Activated T-helper 9 cell treated with anti-CD3 and anti-CD28 coated beads, Interleukin-2, amount 50 U/mL, for 16 hours (primary cell): ENCODE measurements at places on chromosomes 12 and 14.

GRCh38 chr14:68274725-68275124 is 455.1 kb downstream of the RAD51B start:
- no peak for DNase-seq

DNA sequence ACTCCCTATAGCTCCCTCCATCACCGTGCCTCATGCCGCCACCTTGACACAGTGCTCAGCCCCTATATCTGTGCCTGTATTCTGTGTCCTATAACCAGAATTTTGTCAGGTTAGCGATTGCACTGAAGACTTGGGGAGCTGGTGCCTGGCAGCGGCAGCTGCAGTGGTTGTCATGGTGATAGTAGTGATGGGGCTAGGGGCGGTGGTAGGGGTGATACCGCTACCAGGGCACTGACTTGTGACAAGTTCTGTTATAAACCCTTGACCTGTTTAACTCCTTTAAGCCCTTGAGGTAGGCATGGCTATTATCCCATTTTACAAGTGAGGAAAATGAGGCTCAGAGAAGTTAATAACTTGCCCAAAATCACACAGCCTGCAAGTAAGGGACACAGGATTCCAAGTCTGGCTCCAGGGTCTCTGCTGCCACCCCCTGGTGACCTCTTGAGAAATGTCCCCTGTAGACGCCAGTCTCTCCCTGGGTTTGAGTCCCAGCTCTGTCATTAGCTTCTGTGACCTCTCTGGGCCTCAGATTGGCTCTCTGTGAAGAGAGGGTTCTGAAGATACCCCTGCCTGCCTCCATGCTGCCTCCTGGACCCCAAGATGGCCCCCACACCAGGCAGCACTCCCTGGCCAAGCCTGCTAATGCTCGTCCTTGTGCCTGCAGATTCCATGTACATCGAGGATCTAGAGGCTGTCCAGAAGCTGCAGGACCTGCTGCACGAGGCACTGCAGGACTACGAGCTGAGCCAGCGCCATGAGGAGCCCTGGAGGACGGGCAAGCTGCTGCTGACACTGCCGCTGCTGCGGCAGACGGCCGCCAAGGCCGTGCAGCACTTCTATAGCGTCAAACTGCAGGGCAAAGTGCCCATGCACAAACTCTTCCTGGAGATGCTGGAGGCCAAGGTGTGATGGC is 121.9 kb downstream of the ESRRB start:
- no peak for DNase-seq

DNA sequence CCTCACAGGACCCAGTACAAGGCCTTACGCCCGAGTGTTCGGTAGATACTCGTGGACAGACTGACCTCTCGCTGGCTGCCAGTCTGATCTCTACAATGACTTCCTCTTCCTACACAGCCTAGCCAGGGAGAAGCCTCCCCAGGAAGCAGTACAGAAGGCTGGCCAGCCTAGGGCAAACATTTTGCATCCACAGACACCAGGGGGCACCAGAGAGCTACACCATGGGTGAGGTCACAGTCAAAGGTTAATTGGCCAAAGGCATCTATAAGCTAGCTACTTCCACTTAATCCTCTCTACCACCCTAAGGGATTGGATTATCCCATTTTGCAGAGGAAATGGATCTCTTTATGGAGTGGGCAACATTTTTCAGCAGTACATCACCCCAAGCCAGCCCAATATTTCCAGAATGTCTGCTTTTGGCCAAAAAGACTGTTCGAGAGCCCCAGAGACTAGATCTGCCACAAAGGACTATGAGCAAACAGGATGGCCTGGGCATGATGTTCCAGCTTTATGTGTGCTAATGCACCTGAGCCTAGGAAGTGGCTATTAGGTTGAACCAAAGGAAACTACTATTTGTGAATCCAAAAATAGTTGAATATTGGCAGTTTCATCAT is 14.6 kb upstream of the PNMA1 start:
- DNase-seq: peak; percentile 78

DNA sequence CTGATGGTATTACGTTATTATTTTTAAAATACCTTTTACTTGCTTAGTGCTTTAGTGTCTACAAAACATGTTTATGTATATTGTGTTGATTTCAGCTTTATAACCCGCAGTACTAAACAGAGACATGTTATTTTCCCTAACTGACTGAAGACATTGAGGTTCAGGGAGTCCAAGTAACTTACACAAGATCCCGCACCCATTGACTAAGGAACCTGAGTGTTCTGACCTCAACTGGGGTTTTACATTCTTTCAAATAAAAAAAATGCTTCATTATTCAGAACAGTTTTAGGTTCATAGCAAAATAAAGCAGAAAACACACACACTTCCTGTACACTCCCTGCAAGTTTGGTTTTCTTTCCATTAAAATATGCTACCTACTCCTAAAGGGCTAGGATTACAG is 60.4 kb upstream of the METAP2 start:
- no peak for DNase-seq

GRCh38 chr12:69304284-69304683 is 43.9 kb upstream of the LYZ start:
- no peak for DNase-seq
